ENCODE measurements at places on chromosomes 1 and 21.
A peak's percentile ranks its signal among the peaks of the same experiment; 100 is the strongest.

DNA sequence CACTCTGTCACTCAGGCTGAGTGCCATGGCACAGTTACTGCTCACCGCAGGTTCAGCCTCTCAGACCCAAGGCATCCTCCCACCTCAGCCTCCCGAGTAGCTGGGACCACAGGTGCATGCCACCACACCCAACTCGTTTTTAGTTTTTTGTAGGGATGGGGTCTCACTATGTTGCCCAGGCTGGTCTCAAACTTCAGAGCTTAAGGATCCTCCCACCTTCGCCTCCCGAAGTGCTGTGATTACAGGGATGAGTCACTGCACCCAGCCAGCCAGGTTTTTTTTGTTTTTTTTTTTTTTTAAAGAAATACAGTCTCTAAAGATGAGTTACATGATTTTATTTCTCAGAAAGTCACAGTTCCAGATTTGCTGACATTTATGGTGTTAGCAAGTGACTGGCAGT is 29.0 kb downstream of the BACE2 start:
- H3K4me3 ChIP-seq = no peak overlapping the region
- no peak for DNase-seq
- no peaks in the 10 kb centered on the region for H3K27me3 ChIP-seq
- H3K27ac ChIP-seq = no peak overlapping the region

- H3K27me3 ChIP-seq = no peaks in the 10 kb centered on the region
- no peak for DNase-seq
- peaks cover 10% of the 10 kb centered on the region for H3K4me1 ChIP-seq
- H3K36me3 ChIP-seq = no peaks in the 10 kb centered on the region
- H3K4me3 ChIP-seq = no peak overlapping the region
- no peak overlapping the region for H3K27ac ChIP-seq
These were observed 138.6 kb upstream of the ERRFI1 start for GRCh38 chr1:8164670-8165069.

- H3K27me3 ChIP-seq = no peaks in the 10 kb centered on the region
- no peaks in the 10 kb centered on the region for H3K4me1 ChIP-seq
- H3K36me3 ChIP-seq = no peaks in the 10 kb centered on the region
- no peak overlapping the region for H3K27ac ChIP-seq
- no peak overlapping the region for H3K4me3 ChIP-seq
- no peak for DNase-seq
These were observed 105.7 kb upstream of the PLPPR5 start for GRCh38 chr1:99110140-99111041.

- H3K36me3 ChIP-seq = peaks cover 58% of the 10 kb centered on the region
- H3K27me3 ChIP-seq = no peaks in the 10 kb centered on the region
- DNase-seq = no peak
- no peak overlapping the region for H3K4me3 ChIP-seq
These were observed 47.5 kb downstream of the TMCO4 start for GRCh38 chr1:19752083-19752696.

DNA sequence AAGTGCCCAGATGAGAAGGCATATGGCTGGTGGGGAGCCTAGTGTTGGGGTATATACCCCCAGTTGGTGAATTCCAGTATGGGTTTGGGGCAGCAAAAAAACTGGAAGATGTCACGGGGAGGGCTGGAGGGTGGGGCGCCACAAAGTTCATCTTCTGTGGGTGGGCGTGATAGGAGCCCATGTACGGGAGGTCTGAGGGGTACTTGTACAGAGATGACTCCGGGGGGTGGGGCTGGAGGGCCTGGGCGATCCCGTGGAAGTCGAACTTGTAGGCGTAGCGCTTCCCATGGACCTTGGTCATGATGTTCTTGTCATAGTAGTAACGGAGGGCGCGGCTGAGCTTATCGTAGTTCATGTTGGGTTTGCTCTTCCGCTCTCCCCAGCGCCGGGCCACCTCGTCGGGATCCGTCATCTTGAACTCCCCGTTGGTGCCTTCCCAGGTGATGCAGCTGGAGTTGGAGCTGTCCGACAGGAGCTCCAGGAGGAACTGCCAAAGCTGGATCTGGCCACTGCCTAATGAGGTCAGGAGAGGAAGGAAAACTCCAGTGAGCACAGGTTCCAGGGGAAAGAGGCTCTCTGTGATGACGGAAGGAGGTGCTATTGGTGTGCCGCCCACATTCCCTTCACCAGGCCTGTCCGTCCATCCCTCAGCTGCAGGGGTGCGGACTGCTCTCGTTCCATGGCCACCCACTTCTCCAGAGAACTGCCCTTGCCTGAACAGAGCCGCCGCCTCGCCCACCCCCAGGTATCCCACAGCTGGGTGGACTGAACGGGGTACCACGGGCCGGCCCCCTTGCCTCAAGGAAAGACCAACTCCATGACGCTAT is 114.7 kb downstream of the ERG start:
- no peak overlapping the region for H3K27ac ChIP-seq

- no peak overlapping the region for H3K27ac ChIP-seq
- no peaks in the 10 kb centered on the region for H3K27me3 ChIP-seq
- H3K4me3 ChIP-seq = no peak overlapping the region
These were observed 253.1 kb upstream of the IRF2BP2 start for GRCh38 chr1:234862944-234863515.

DNA sequence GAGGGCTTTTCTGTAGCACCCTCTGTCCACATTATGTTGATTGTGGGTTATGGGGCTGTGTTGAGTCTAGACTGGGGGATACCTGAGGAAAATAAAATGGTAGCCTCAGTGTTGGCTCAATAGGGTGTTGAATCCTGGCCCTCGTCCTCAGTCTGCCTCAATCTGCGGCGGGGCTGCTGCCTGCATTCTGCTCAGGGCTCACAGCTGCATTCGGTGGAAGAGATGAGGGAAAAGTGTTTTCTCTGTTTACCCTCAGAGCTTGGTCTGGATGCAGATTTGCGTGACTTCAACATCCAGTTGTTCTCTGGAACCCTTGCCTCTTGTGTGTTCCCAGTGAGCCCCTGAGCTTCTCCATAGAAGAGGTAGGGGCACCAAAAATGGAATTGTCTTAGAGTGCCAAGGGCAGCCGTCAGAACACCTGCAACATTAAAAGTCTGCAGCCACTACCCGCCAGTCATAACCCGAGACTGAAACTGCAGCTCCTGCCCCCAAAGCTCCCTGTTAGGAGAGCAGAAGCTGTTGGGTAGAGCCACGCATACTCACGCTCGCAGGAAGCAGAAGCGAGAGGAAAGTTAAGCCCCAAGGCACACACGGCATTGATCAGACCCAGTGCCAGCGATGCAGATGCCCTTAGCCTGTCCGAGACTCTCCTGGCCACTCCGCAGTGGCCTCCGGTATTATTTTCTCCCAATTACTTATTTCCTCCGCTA is 215.3 kb upstream of the C1orf174 start:
- H3K4me1 ChIP-seq = no peaks in the 10 kb centered on the region
- H3K27ac ChIP-seq = no peak overlapping the region
- DNase-seq = no peak

DNA sequence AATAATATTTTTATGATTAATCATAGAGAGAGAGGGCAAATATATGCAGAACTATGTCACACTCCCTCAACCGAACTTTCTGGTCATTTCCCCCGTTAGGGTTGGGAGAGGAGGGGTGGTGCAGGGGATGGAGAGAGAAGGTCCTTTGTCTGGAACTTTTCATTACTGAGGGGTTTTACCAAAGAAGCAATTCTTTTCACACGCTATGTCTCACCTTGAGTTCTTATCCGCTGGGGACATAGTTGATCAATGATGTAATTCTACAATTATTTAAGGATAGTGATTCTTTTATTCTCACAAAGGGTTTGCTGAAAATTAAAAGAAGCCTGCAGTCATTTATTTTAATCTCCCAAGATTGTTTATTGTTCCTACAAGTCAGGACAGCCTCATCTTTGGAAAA is 98.3 kb upstream of the RUNX1 start:
- DNase-seq = no peak
- no peak overlapping the region for H3K27ac ChIP-seq
- H3K36me3 ChIP-seq = no peaks in the 10 kb centered on the region
- H3K4me3 ChIP-seq = no peak overlapping the region

GRCh38 chr1:61638911-61639605 is 85.9 kb downstream of the TM2D1 start:
- no peaks in the 10 kb centered on the region for H3K27me3 ChIP-seq
- no peaks in the 10 kb centered on the region for H3K4me1 ChIP-seq

GRCh38 chr1:181451661-181452230 is 31.6 kb upstream of the CACNA1E start:
- DNase-seq = no peak
- no peaks in the 10 kb centered on the region for H3K27me3 ChIP-seq
- no peak overlapping the region for H3K27ac ChIP-seq
- H3K36me3 ChIP-seq = no peaks in the 10 kb centered on the region

- no peak overlapping the region for H3K4me3 ChIP-seq
- H3K36me3 ChIP-seq = no peaks in the 10 kb centered on the region
- no peak overlapping the region for H3K27ac ChIP-seq
These were observed 918 bp upstream of the RASAL2 start for GRCh38 chr1:178092878-178093493.

GRCh38 chr1:164641353-164641730 is 82.4 kb downstream of the PBX1 start:
- no peaks in the 10 kb centered on the region for H3K4me1 ChIP-seq
- DNase-seq = no peak
- H3K4me3 ChIP-seq = no peak overlapping the region
- H3K27me3 ChIP-seq = no peaks in the 10 kb centered on the region
- H3K27ac ChIP-seq = no peak overlapping the region

DNA sequence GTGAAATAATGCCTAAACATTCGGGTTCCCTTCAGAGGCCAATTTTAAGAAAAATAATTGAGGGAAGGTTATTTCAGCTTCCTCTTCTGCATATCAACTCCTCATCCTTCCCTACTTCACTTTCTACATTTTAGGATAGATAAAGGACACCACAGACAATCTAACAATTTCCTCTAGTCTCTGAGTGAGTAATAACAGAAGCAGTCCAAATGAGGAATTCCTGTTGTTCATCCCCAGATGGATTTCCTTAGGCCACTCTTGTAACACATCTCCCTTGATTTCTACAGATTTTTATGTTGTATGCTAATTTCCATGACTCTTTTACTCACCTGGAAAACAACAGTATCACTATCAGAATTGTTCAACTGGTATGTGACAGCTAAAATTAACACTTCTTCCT is 87.7 kb upstream of the LYPLAL1 start:
- no peak for DNase-seq
- no peak overlapping the region for H3K4me3 ChIP-seq
- no peaks in the 10 kb centered on the region for H3K27me3 ChIP-seq
- H3K27ac ChIP-seq = no peak overlapping the region

- DNase-seq = no peak
- no peaks in the 10 kb centered on the region for H3K4me1 ChIP-seq
- H3K27ac ChIP-seq = no peak overlapping the region
- H3K36me3 ChIP-seq = no peaks in the 10 kb centered on the region
These were observed 12.9 kb upstream of the ACTN2 start for GRCh38 chr1:236673289-236673919.

GRCh38 chr21:16279731-16280581 is 550.2 kb downstream of the USP25 start:
- no peak overlapping the region for H3K27ac ChIP-seq
- H3K36me3 ChIP-seq = no peaks in the 10 kb centered on the region
- DNase-seq = no peak
- H3K27me3 ChIP-seq = no peaks in the 10 kb centered on the region
- H3K4me3 ChIP-seq = no peak overlapping the region

DNA sequence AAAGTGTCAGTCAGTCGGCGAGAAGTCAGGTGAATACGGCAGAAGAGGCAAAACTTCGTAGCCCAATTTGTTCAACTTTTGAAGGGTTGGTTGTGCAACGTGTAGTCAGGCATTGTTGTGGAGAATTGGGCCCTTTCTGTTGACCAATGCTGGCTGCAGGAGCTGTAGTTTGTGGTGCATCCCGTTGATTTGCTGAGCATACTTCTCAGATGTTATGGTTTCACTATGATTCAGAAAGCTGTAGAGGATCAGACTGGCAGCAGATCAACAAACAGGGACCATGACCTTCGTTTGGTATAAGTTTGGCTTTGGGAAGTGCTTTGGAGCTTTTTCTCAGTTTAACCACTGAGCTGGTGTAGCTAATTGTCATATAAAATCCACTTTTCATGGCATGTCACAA is 190.2 kb upstream of the ADAMTS5 start:
- no peak for DNase-seq
- no peak overlapping the region for H3K27ac ChIP-seq
- no peaks in the 10 kb centered on the region for H3K4me1 ChIP-seq
- H3K27me3 ChIP-seq = no peaks in the 10 kb centered on the region
- no peak overlapping the region for H3K4me3 ChIP-seq

DNA sequence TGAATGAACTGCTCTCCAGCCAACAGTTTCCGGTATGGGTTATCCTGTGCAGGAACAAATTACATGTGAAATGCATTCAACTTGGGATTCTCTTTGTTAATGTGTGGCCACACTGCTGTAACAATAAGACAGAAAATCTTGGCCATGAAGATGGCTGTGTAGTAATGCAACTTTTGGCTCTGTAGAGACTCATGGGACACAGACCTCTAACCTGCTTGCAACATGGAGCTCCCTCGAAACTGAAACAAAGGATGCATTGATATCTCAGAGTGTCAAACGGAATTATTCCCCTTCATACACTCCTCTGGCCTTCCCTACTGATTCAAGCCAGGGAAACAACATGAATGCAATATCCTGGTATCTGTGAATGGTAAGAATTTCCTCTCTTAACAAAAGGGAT is 559.3 kb upstream of the ZRANB2 start:
- no peak for DNase-seq
- no peaks in the 10 kb centered on the region for H3K27me3 ChIP-seq
- no peaks in the 10 kb centered on the region for H3K4me1 ChIP-seq
- no peaks in the 10 kb centered on the region for H3K36me3 ChIP-seq
- H3K4me3 ChIP-seq = no peak overlapping the region

- no peaks in the 10 kb centered on the region for H3K36me3 ChIP-seq
- H3K27me3 ChIP-seq = no peaks in the 10 kb centered on the region
- DNase-seq = no peak
- peak overlapping the region; percentile 42 for H3K4me3 ChIP-seq
- no peak overlapping the region for H3K27ac ChIP-seq
- H3K4me1 ChIP-seq = peaks cover 16% of the 10 kb centered on the region
These were observed 500 bp upstream of the PEA15 start for GRCh38 chr1:160204526-160205241.

- no peaks in the 10 kb centered on the region for H3K4me1 ChIP-seq
- H3K27me3 ChIP-seq = no peaks in the 10 kb centered on the region
- DNase-seq = no peak
- no peak overlapping the region for H3K4me3 ChIP-seq
- H3K36me3 ChIP-seq = no peaks in the 10 kb centered on the region
- H3K27ac ChIP-seq = no peak overlapping the region
These were observed 143.0 kb downstream of the FMN2 start for GRCh38 chr1:240234485-240235210.

- no peak overlapping the region for H3K27ac ChIP-seq
- H3K27me3 ChIP-seq = no peaks in the 10 kb centered on the region
- H3K4me1 ChIP-seq = no peaks in the 10 kb centered on the region
- DNase-seq = no peak
These were observed 167.6 kb downstream of the RHOU start for GRCh38 chr1:228902781-228903433.

Data from naive thymus-derived CD4-positive, alpha-beta T cell (primary cell).